ENCODE measurements at places on chromosomes 5 and 9.
A peak's percentile ranks its signal among the peaks of the same experiment; 100 is the strongest.

- no peak for DNase-seq
Observed at GRCh38 chr5:7868427-7868772, 431 bp downstream of the FASTKD3 start.

GRCh38 chr9:134189470-134190231, 25.3 kb upstream of the RNU6ATAC start:
- DNase-seq, result no peak

- DNase-seq, result no peak
Observed at GRCh38 chr5:13540168-13540750, 404.2 kb downstream of the DNAH5 start.

- DNase-seq, result no peak
Observed at GRCh38 chr5:172647352-172648012, 6.4 kb downstream of the NEURL1B start.

- DNase-seq, result no peak
Observed at GRCh38 chr5:174457141-174457678, 267.2 kb upstream of the MSX2 start.

- DNase-seq, result no peak
Observed at GRCh38 chr5:3658929-3659328, 63.3 kb downstream of the IRX1 start.

DNA sequence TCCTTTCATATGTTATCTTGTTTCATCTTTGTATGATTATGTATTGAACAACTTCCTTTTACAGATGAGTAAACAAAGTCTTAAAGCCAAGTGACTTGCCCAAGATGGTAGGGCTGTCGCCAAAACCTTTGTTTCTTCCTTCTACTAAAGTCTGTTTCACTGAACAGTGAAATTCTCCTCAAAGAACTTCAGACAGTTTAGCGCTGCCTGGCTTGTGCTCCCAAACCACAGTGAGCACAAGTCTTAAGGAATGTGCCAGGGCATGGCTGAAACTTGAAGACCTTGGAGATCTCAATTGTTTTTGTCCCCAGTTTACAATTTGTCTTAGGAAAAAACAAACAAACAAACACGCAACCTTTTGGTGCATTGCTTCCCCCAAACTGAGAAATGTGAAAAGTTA, 273.5 kb downstream of the CRB2 start:
- no peak for DNase-seq

- DNase-seq, result no peak
Observed at GRCh38 chr5:64615895-64616294, 74.4 kb upstream of the SHISAL2B start.

GRCh38 chr5:89844548-89844947, 565.0 kb downstream of the CETN3 start:
- DNase-seq, result no peak

- DNase-seq, result no peak
Observed at GRCh38 chr9:10721301-10721700, 108.5 kb upstream of the PTPRD start.

- peak; percentile 25 for DNase-seq
Observed at GRCh38 chr9:16012621-16013020, 459.8 kb downstream of the CCDC171 start.

GRCh38 chr5:103057208-103058130, 62.5 kb downstream of the GIN1 start:
- DNase-seq, result no peak

DNA sequence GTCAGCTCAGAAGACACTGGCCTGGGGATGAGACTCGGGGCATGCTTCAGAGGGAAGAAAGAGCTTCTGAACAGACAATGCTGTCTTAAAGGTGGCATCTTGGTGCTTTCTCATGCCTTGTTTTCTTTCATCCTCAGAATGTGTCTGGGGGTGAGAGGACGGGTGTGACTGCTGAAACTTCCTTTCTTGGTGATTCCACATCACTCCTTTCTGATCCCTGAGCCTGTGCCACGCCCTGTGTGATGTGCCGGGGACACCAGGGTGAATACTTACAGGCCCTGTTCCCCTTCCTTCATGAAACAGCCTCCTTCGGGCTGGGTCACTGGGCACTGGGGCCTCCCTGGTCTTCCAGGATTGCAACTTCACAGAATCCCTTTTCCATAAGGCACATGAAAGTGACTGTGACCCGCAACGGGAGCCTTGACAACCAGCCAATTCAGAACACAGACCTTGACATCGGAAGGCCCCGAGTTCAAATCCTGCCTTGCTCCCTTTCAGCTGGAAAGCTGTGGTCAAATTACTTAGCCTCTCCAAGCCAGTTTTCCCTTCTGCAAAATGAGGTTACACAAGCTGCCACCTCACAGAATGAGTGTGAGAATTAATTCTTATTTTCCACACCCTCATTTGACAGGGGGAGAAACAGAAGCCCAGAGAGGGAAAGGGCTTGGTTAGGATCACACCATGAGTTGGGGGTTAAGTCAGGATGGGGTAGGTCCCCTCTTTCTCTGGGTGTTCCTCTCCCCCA, 44.1 kb upstream of the IL17B start:
- DNase-seq, result no peak

- DNase-seq, result no peak
Observed at GRCh38 chr5:174303035-174303434, 257.5 kb downstream of the NSG2 start.

GRCh38 chr5:120630550-120630949, 166.4 kb downstream of the PRR16 start:
- no peak for DNase-seq

- DNase-seq, result no peak
Observed at GRCh38 chr5:158170060-158170459, 311.1 kb upstream of the CLINT1 start.

DNA sequence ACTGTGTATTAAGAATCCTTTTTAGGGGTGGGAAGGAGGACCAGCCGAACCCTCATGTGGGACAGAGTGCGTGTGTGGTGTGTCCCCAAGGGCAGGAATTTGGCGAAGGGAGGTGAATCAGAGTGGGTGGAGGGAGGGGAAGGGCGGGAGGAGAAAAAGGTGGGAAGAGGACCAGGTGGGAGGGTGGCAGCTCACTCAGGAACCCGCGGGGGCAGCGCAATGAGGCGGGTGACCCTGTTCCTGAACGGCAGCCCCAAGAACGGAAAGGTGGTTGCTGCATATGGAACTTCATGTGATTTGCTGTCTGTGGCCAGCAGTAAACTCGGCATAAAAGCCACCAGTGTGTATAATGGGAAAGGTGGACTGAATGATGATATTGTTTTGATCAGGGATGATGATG, 8.8 kb upstream of the POLR1E start:
- DNase-seq, result no peak

- DNase-seq, result no peak
Observed at GRCh38 chr5:96940586-96940985, 4.7 kb downstream of the LNPEP start.

DNA sequence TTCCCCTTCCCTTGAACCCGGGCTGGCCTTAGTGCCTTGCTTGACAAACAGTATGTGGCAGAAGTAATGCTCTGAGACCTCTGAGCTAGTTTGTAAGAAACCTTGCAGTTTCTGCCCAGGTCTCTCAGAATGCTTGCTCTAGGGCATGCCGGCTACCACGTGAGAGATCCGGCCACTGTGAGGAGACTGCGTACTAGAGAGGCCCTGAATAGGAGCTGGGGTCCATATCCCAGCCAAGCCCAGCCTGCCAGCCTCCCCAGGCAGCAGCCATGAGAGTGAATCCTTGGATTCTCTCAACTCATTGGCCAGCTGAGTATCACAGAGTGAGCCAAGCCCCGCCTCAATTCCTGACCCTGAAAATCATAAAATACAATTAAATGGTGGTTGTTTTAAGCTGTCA, 16.0 kb upstream of the COL15A1 start:
- no peak for DNase-seq

GRCh38 chr5:106865279-106865678, 805.5 kb downstream of the EFNA5 start:
- no peak for DNase-seq

DNA sequence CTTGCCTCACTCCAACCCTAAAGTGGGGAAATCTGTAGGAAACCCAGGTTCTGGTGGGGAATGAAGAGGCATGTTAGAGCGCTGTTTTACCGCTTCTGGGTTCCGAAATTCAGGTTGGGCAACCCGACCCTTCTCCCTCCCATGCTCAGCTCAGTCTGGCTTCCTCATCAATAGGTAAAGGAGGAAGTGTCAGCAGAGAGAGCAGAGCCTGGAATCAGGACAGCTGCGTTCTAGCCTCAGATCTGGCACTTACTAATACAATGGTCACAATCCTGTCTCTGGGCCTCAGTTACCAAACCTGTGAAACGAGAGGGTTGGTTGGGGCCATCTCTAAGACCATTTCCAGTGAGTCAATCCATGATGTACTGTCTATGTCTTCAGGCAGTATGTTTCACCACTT, 16.2 kb upstream of the TNIP1 start:
- DNase-seq, result no peak

DNA sequence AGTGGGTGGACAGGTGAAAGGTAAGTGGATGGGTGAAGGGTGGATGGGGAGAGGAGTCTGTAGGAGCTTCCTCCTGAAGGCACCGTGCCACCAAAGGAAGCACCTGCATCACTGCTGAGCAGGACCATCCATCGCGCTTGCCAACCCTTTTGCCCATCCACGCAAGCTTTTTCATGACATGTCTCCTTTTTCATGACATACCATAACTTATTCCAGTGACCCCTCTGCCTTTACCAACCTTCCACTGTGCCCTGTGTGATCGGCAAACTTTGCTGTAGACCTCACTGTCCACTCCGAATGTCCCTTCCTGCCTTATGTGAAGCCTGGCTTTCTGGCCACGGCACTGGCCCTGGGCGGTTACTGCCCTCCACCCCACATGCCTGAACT, 13.4 kb downstream of the FLT4 start:
- no peak for DNase-seq

DNA sequence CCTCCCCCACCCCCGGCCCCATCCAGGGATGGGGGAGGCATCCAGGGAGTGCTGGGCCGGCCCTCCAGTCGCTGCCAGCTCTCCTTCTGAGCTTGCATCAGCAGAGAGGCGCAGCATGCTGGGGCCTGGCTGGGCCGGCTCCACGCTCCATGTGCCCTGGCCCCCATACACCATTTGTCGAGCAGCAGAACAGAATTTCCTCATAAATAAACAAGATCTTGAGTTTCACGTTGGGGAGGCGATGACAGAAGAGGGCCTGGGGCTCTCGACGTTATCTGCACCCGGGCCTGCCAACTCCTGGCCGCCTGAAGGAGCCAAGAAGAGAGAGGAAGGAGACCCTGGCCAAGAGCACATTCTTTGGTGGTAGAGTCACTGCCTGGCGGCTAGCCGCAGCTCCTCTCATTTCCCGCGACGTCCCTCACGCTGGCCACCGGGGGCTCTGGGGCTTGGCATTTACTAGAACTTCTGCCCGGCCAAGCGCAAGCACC, 177.0 kb downstream of the FGF18 start:
- peak; percentile 87 for DNase-seq

DNA sequence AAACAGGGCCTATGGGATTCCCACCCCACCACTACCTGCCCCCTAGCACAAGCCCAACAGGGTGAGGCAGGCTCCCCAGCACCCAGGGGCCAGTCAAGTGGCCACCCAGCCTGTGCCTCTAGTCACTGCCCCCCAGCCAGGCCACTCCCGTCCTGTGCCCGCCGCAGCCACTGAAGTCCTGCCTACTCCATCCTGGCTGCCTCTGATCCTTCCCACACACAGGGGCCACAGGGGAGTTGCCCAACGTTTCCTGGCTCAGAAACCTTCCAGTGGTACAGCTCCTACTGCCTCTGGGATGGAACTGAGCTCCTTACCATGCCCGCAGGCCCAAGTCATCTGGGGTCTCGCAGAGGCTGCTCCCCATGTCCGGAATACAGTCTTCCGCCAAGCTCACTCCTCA, 70.2 kb upstream of the STXBP1 start:
- DNase-seq, result no peak

GRCh38 chr9:94173632-94174031, 85.5 kb upstream of the ZNF169 start:
- no peak for DNase-seq

DNA sequence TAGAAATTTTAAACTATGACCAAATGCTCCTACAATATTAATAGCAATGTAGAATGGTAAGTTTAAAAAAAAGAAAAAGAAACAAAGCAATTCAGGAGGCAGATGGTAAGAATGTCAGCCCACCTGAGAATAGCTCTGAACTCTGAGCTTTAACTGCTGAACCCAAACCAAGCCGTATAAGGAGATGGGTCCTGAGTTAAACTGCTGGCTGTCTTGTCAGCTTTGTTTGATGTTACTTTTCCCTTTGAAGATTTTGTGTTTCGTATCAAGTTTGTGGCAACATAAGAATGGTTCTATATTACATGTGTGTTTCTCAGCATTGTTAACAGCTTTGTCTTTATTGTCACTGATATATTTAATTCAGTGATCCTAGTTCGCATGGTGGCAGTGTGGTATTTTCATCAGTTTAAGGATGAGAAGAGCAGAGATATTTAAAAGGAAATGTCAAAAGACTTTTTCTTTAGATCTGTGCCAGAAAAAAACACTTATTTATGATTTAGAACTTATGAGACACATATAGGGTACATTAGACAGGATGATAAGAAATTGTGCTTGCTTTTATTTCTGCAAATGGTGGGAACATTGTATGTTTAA, 390.1 kb downstream of the CCDC171 start:
- DNase-seq, result peak; percentile 26

GRCh38 chr5:9239071-9239470, 306.8 kb downstream of the SEMA5A start:
- peak; percentile 34 for DNase-seq
